ENCODE measurements at places on chromosomes 11 and 22.

GRCh38 chr11:15987046-15987445 lies 369.3 kb downstream of the SOX6 start:
- DNase-seq = no peak

DNA sequence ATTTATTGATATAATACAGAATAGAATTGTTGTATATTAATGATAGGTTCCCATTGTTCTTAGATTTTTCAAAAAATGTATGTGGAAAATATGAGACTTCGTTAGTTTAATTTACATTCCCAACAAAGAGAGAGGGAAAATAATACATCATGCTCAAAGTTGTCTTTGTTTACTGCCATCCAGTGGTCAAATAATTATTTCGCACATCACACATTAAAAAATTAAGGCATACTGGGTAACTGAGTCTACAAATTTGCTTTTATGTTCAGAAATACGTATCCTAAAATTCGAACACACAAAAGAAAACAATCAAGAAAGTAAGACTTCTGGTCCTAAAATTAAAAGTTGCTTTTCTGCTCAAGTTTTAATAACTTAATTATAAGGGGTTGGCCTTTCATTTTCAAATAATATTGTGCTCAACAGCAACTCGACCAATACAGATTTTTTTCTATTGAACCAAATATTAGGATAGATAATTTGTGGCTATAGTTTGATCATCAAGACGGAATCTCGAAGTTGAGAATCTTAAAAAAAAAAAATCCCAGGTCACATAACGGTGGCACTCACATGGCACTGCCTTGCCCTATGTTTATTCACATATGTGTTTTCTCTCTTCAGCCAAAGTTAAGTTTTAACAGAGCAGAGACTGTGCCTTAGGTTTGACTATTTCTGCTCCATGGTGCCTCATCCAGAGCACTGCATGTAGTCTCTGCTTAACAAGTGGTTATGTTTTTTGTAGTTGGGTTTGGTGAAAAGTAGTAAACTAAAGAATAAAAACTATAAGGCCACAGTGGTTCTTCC lies 12.3 kb downstream of the PDGFD start:
- no peak for DNase-seq

DNA sequence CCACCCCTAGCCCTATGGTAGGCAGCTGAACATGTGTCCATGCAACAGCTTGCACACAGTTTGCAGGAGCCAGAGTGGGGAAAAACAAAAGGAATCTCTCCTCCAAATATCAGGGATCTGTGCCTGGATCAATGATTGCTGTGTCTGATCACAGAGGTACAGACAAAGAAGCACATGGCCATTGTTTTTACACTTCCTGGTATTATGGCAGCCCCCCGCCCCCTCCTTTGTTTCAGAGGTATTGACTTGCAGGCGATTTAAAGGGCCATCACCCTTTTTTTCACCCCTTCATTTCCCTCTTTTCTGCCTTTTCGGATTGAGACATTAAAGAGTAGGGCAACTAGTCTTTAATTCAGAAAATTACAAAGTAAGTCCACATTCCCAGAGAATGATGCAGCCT lies 453.0 kb upstream of the LUZP2 start:
- no peak for DNase-seq

GRCh38 chr11:15576769-15577168 lies 462.0 kb downstream of the INSC start:
- no peak for DNase-seq

DNA sequence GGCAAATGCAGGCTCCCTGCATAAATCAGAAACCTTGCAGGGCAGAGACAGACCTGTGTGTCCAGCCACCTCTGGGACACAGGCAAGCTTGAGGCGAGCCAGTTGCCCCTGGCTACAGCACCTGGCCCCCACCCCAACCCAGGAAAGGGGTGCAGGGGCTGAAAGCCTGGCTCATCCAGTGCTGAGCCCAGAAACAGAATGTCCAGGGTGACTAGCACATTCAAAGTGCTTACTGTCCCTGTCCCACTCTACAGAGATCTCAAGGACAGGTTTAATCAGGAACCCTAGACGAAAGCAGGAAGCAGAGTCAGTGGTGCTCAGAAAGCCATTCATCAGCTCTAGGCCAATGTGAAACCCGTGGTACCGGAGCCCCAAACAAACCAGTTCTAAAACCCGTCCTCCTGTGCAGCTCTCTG lies 31.9 kb downstream of the PLEKHA7 start:
- DNase-seq = no peak

GRCh38 chr11:106091480-106092123 lies 14.1 kb downstream of the AASDHPPT start:
- no peak for DNase-seq

- no peak for DNase-seq
These were observed 17.8 kb upstream of the FXYD2 start for GRCh38 chr11:117842131-117842941.

GRCh38 chr11:17526931-17527627 lies 17.1 kb downstream of the USH1C start:
- DNase-seq = no peak

DNA sequence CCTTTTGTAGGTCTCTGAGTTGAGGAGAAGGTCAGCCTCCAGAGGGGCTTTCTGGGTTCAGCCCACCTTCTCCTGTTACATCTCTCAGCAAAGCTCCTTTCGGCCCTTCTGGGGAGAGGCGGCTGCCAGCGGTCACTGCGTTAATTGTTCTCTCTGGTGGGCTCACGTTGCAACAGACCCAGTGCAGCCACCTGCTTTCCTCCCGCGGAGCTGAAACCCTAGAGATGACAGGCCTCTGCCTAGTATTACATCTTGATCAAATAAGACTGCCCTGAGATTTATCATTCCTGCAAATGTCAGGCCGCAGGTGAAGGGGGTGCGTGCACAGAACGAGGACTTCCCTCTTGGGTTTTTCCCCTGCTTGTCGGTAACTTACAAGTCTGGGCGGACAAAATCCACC lies 43.2 kb upstream of the CREB3L1 start:
- no peak for DNase-seq
